Activated CD8-positive, alpha-beta T cell treated with anti-CD3 and anti-CD28 coated beads for 36 hours (primary cell): ENCODE measurements at places on chromosomes 7 and 10.

GRCh38 chr7:115494529-115495147 is 535.9 kb downstream of the TFEC start:
- DNase-seq: no peak

DNA sequence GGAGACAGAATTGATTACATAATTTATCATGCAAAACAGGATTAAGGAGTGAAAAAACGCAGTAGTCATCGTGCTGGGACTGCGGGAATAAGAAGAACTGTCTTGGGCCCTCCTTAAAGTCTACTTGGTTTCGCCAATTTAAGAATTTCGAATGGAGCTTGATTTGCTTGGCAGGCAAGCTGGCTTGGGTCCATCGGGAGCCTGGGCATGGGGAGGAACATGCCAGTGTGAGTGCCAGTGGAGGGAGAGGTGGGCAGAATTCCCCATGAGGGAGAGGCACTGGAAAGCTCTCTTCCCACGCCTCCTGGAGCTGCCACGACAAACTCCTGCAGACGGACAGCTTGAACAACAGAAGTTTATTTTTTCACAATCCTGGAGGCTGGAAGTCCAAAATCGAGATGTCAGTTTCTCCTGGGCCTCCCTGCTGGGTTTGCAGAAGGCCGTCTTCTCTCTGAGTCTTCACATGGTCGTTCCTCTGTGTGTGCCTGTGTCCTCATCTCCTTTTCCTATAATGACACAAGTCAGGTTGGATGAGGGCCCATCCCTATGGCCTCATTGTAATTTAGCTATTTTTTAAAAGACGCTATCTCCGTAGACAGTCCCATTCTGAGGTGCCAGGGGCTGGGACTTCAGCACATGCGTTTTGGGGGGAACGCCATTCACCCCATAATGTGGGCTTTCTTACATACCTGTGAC is 528.7 kb upstream of the DPP6 start:
- no peak for DNase-seq

GRCh38 chr7:140334341-140335057 is 63.8 kb downstream of the SLC37A3 start:
- DNase-seq: no peak

- no peak for DNase-seq
Observed at GRCh38 chr7:158842486-158842885, 13.2 kb upstream of the ESYT2 start.

DNA sequence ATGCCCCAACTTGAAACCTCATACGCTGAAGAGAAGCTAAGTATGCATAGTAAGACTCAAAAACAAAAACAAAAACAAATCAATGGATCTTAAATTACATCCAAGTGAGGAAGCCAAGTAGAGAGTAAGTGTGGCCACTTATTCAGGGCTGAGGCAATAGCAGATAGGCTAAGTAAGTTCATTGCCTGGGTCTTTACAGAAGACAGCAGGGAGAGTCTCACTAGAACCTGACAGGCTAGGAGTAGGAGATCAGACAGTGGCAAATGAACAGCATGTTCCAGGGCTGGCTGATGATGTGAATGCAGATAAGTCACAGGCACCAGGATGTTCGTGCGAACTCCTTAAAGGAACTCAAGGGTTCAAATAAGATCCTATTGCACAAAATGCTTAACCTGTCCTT is 568.6 kb downstream of the KCNMA1 start:
- no peak for DNase-seq

- DNase-seq: peak; percentile 75
Observed at GRCh38 chr7:106346678-106347217, 62.0 kb upstream of the NAMPT start.

DNA sequence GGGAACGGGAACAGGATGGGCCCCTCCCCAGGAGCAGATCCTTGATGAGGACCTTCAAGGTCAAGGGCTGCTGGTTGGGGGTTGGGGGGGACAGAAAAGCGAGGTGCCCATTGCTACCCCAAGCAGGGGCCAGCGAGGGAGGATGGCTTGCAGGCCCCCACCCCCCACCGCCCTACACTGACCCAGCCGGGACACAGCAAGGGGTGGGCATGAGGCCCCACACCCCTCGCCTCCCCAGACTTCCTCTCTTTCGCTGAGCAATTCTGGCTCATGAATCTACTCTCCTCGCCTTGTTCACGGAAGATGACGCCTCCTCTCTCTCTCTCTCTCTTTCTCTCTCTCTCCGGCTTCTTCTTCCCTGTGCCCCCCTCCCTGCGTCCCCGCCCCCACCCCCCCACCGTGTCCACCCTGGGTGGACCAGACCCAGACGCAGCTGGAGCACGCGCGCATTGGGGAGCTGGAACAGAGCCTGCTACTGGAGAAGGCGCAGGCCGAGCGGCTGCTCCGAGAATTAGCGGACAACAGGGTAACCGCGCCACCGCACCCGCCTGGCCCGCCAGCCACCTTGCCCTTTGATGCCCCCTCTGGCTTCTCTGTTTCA is 81.1 kb upstream of the GTF2IRD1 start:
- DNase-seq: no peak

DNA sequence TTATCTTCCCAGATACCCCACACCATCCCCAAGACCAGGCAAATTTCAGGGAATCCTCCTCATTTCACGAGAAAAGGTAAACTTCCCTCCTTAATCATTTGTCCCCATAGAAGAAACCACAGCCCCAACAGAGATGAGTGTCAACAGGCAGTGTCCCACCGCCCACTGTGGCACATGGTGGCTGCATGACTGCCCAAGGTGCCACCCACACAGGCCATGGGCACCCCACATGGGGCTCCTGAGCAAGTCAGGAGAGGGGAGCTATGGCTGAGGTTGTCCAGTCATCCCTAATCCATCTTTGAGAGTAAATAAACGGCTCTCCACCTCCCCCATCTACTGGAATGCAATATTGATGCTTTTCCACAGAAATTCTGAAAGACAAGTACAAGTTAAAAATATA is 44.1 kb downstream of the ANTXRL start:
- DNase-seq: no peak

DNA sequence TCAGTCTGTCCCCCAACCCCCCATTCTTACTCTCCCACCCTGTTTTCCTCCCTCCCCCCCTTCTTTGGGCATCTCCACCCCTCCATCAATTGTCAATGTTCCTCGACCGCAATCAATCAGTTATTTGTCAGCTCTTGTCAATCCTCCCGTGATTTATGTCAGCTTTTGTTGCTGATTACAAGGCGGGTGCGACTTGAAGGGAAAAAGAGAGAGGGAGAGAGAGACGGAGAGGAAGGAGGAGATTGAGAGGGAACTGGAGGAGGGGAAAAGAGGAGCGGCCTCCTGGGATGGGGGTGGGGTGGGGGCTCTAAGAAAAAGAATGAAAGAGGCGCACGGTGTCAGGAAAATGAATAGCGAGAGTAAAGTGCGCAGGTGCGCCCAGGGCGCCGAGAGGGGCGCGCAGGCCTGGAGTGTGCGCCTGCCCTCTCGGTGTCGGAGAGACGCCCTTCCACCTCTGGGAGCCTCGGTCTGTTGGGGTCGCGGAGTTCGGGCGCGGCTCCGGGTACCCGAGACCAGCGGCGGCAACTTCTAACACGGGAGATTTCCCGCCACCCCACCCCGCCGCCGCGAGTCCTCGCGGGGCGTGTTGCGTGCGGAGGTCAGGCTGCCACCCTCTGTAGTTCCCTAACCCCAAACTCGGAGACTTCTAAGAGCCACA is 1.1 kb upstream of the ZNF503 start:
- DNase-seq: no peak

DNA sequence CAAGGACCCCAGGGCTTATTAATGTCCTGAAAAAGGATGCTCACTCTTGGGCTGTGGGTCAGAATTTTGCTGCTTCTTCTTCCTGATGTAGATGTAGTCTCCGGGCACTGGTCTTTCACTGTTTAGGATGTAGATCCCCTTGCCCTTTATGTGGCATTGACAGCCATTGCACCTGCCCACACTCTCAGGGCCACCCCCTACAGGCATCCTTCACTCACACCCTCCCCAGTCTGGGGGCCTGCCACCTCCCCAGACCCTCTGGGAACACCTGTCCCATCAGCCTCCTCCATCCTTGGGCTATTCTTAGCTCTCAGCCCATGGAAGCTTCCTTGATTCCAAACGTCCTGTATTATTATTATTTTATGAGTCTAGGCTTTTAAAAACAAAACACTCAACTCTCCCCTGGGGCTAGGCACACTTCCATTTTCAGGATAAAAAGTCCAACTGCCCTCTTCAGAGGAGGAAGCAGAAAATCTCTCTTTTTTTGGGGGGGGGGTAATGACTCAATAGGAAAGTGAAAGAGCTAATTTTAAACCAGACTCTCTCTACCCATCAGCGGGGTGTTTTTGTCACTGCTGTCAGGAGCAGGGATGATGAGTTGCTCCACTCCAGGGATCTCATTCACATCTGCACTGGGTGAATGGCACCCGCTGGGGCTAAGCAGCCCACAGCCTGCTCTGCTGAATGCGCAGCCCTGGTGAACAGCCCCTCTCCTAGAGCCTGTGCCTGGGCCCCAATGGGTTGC is 11.5 kb upstream of the KLRG2 start:
- DNase-seq: peak; percentile 36

- no peak for DNase-seq
Observed at GRCh38 chr7:111320133-111320532, 229.2 kb downstream of the LRRN3 start.

GRCh38 chr10:91289305-91289704 is 68.8 kb downstream of the PCGF5 start:
- DNase-seq: no peak

GRCh38 chr10:132628966-132629900 is 91.6 kb downstream of the INPP5A start:
- DNase-seq: no peak

GRCh38 chr7:12583176-12583575 is 12.7 kb downstream of the SCIN start:
- no peak for DNase-seq

- DNase-seq: peak; percentile 5
Observed at GRCh38 chr7:116426428-116427156, 72.9 kb upstream of the CAV2 start.

DNA sequence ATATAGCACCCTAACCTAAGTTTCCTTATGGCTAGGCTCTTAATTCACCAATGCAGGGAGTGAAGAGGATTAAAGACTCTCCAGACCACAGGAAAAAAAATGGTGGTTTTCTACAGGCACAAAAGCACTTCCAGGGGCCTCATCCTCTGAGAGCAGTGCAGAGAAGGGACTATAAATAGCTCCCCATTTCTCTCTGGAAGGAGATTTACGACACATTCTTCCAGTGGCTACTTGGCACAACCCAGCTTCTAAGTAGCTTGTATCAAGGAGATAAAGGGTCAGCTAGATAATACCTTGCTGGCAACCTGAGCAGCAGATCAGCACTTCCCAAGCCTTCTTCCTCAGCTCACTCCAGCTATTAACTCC is 73.5 kb downstream of the CRPPA start:
- DNase-seq: no peak

DNA sequence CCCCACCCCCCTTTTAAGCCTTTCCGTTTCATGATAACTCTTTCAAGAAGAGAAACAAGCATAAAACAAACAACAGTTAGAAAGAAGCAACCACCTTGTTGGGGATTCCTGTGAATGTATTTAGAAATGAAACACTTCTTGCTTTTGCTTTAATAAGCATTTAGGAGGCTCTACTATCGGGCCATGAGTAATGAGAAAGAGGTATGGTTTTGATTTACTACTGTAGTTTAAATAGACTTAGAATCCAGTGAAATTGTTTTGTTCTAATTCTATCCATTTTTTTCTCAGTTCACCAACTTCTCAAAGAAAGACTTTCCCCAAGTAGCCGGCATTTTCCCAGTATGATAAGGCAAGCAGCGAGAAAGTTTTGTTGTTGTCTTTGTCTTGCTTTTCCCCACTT is 168.7 kb upstream of the HABP2 start:
- DNase-seq: no peak

- peak; percentile 66 for DNase-seq
Observed at GRCh38 chr10:8444630-8445029, 390.1 kb downstream of the GATA3 start.

GRCh38 chr10:5654218-5654755 is 12.1 kb downstream of the ASB13 start:
- DNase-seq: no peak

GRCh38 chr10:77664008-77664407 is 26.4 kb upstream of the KCNMA1 start:
- no peak for DNase-seq

DNA sequence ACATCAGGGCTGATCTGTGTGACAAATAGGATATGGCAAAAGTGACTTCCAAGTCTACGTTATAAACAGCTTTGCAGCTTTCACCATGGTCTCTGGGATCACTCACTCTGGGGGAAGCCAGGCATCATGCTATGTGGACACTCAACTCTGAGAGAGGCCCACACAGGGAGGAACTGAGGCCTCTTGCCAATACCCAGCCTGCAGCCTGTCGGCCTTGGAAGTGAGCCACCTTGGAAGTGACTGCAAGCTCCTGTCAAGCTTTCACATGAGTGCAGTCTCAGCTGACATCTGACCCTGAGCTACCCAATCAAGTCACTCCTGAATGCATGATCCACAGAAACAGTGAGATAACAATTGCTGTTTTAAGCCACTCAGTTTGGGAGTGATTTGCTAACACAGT is 56.5 kb downstream of the MMRN2 start:
- no peak for DNase-seq

GRCh38 chr7:47374538-47374937 is 207.4 kb downstream of the TNS3 start:
- no peak for DNase-seq

DNA sequence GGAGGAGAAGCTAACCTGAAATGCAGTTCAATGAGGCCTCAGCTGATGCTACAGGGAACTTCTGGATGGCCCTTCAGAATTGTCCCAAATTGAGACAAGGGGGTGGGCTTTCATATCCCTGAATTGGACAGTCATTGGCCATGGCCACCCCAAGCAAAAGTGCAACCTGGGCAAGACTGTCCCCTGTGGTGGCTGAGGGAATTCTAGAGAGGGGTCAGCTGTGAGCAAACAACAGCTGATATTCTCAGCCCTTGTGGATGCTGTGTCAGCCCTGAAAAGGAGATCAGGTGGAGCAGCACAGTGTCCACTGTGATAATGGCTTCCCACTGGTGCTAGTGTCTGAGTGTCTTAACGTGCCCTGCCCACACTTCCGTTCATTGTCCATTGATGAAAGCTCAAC is 76.6 kb downstream of the SLC16A9 start:
- DNase-seq: no peak

DNA sequence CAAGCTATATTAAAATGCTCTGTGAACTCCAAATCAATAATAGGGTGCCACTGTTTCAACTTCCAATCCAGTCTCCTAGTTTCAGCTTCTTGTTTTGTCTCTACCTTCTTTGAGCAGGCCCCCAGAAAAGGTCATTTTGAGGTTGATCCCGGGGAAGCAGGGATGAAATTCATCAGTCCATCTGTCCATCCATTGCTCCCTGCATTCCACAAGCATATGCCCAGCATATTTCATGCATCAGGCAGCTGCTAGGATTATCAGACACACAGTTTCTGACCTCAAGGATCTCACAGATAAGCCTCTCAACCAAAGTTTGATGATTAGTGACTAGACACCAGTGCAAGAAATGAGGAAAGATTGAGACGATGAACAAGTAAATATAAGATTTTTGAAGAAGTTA is 186.6 kb upstream of the PDE1C start:
- DNase-seq: no peak

- no peak for DNase-seq
Observed at GRCh38 chr7:96299496-96299895, 22.4 kb downstream of the SLC25A13 start.
